ENCODE measurements at places on chromosomes 7 and 10.

GRCh38 chr10:2476812-2477553, 590.4 kb upstream of the PFKP start:
- peak; percentile 71 for DNase-seq

DNA sequence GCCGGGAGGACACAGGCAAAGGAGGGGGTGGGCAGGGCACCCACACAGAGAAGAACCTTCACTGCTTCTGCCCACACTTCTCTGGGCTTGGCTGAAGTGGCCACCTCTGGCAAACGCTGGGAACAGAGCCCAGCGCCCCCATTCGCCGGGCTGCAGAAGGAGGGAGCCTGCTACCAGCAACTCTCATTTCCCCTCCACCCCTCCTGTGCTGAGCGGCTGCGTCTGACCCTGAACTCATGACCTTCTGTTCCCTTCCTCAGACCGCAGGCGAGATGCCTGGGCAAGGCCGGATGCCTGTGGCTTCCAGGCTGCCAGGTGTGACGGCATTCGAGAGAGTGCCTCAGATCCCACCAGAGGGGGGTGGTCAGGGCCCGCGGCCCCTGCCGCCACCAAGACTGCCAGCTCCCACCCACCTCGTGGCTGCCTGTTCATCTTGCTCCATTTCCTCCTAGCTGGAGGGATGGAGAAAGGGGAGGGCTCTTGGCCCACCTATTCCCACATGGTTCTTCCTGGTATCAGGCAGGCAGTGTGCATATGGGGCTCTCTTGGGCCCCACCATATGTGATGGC, 19.8 kb downstream of the DNAJB12 start:
- no peak for DNase-seq

DNA sequence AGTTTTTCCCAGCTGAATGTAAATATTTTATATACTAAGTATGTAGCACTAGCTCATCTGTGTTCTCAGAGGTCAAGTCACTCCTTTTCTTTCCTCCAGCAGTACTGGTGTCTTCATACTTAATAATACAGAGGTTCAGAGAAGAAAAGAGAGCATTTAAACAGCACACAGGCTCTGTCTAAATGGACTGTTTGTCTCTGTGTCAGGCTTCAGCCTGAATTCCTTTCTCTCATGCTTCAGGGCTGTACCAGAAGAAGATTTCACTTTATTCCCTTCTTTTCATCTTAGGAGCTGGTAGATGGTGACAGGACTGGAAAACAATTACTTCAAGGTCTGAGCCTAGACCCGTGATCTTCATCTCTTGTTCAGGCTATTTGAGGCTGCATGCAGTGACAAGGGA, 51.4 kb upstream of the LYZL2 start:
- no peak for DNase-seq

DNA sequence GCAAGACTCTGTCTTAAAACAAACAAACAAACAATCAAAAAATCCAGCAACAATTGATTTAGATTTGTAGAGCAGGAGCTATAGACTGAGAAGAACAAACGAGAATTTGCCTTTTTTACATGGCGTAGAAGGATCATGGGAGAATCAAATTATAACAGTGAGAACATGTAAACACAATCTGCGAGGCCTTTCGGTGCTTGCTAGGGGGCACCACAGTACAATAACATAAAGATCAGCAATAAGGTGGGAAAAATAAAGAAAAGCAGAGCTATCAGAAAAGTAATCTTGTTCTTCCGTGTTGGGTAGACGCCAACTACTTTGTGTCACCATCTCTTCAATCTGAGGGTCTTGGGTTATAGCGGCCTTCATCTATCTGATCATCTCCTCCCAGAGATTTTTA, 82.2 kb downstream of the NOD1 start:
- DNase-seq = peak; percentile 12

GRCh38 chr7:109868215-109868860, 1222.6 kb upstream of the LRRN3 start:
- DNase-seq = no peak
